SJSA1 (cell line): ENCODE measurements at places on chromosomes 6 and 20.
A peak's percentile ranks its signal among the peaks of the same experiment; 100 is the strongest.

DNA sequence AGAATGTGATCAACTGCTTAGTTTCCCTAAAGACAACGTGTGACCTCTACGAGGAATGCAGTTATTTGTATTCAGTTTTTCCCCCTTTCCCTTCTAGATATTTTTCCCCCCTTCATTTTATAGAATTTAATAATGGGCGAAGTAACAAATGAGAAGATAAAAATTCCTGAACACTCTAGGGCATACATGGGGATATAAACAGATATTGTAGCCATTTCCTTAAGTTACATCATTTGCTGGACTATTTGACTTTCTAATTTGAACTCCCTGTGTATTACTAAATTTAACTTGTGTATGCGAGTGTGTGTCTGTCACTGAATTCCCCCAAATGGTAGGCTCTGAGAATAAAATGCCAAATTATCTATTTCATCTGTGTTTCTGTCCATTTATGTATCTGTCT, 99.0 kb upstream of the ZFP64 start:
- DNase-seq: no peak

GRCh38 chr20:62710886-62711702, 2.5 kb downstream of the NTSR1 start:
- DNase-seq: no peak

- no peak for DNase-seq
Measured at GRCh38 chr6:41040101-41040939, 1.3 kb upstream of the UNC5CL start.

- no peak for DNase-seq
Measured at GRCh38 chr20:53301869-53302268, 291.8 kb downstream of the ZNF217 start.

- DNase-seq: peak; percentile 22
Measured at GRCh38 chr20:31859998-31860380, 10.3 kb downstream of the DUSP15 start.

GRCh38 chr6:164014346-164015087, 600.0 kb downstream of the QKI start:
- DNase-seq: no peak

- no peak for DNase-seq
Measured at GRCh38 chr6:44309092-44309491, 4.1 kb downstream of the AARS2 start.

- DNase-seq: no peak
Measured at GRCh38 chr6:143146186-143146851, 85.6 kb downstream of the AIG1 start.

GRCh38 chr20:32497589-32498224, 87.4 kb downstream of the NOL4L start:
- DNase-seq: no peak

GRCh38 chr20:9078826-9079731, 10.2 kb downstream of the PLCB4 start:
- no peak for DNase-seq

GRCh38 chr6:836276-836853, 143.4 kb upstream of the EXOC2 start:
- DNase-seq: peak; percentile 25

DNA sequence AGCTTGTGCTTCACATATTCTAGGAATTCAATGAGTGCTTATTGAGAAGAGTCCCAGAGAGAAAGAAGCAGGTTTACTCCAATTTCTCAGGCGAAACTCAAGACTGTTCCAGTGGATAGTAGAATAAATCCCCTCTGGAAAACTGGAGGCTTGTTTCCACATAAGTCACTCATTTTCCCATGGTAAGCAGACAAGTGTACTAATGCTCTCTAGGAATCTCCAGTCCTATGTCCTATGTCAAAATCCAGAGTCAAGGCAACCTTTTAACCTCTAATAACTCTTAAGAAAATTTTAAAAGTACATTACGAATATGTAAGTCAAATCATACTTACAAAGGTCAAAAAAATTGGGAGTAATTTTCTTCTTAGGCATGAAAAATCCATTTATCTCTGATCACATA, 35.2 kb downstream of the SMLR1 start:
- no peak for DNase-seq

DNA sequence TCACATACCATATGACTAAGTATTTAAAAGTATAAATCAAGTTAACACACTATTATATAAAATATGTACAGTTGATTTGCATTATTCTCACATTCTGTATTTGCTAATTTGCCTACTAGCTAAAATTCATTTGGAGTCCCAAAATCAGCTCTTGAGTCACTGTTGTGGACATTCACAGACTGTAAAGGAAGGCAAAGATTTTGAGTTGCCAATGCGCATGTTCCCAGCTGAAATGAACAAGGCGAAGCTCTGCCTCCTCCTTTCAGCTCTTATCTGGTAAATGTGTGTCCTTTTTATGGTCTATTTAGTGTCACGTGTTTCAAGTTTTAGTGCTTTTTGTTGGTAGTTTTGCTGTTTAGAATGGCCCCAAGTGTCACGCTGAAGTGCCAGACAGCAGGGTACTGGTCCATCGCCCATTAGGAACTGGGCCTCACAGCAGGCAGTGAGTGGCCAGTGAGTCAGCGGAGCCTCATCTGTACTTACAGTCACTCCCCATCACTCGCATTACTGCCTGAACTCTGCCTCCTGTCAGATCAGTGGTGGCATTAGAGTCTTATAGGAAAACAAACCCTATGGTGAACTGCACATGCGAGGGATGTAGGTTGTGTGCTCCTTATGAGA, 87.2 kb upstream of the ADTRP start:
- DNase-seq: no peak

- no peak for DNase-seq
Measured at GRCh38 chr6:137297887-137298286, 78.7 kb upstream of the IFNGR1 start.

- DNase-seq: peak; percentile 76
Measured at GRCh38 chr6:11094411-11094851, 797 bp downstream of the SMIM13 start.

DNA sequence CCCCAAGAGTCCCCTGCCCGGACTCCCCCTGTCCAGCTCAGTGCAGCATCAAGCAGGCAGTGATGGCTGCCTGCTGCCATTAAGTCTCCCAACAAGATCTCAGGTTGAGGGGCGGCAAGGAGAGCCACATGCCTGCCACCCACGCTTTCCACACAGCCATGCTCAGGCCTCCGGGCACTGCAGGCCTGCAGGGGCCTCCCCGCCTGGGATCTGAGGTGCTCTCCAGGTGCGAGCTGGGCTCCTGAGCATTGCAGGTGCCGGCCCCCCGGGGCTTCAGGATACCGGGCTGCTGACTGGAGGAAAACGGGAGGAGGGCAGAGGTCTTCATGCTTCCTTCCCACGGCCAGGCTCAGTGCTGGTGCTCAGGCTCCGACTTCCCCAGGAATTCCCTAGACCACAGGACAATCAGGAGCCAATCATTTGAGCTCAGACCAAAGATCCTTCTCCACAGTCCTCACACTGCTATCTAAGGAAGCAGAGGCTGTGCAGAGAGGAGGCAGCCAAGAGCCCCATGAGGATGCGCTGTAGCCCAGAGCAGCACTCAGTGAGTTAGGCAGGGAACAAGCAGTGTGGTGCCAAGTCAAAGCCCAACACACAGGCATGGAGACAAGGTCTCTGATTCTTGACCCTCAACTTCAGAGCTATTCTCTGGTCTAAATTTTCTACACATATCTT, 52.7 kb downstream of the PYGB start:
- no peak for DNase-seq

- DNase-seq: no peak
Measured at GRCh38 chr6:107545763-107546162, 55.8 kb downstream of the SOBP start.

- DNase-seq: no peak
Measured at GRCh38 chr20:25054995-25055629, 2.8 kb downstream of the ACSS1 start.

DNA sequence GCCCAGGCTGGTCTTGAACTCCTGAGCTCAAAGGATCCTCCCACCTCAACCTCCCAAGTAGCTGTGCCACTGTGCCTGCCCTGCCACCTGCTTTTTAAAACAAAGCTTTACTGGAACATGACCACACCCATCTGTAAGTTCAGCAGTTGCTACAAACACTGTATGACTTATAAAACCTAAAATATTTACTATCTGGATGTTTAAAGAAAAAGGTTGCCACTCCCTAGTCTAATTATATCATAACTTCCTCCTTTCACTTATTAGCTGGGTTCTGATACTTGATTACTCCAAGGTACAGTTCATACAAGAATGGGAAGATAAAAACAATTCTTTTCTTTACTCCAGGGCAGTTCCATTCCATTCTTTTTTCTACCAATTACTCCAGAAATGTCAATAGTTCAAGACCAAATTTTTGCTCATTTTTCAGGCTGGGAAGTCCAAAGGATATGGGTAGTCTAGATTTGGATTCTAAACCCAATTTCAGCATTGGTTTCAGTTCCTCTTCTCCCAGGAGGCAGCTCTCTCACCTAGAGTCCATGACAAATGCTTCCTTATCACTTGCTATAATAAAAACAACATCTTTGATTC, 63.1 kb downstream of the SEC63 start:
- DNase-seq: no peak

GRCh38 chr6:137903933-137904821, 37.1 kb downstream of the TNFAIP3 start:
- DNase-seq: no peak

GRCh38 chr6:56528412-56528841, 114.3 kb downstream of the DST start:
- no peak for DNase-seq

- DNase-seq: no peak
Measured at GRCh38 chr6:130041594-130041993, 23.2 kb downstream of the L3MBTL3 start.

GRCh38 chr6:164990901-164991300, 318.5 kb downstream of the C6orf118 start:
- DNase-seq: no peak

- no peak for DNase-seq
Measured at GRCh38 chr20:40866056-40866455, 162.6 kb upstream of the TOP1 start.

DNA sequence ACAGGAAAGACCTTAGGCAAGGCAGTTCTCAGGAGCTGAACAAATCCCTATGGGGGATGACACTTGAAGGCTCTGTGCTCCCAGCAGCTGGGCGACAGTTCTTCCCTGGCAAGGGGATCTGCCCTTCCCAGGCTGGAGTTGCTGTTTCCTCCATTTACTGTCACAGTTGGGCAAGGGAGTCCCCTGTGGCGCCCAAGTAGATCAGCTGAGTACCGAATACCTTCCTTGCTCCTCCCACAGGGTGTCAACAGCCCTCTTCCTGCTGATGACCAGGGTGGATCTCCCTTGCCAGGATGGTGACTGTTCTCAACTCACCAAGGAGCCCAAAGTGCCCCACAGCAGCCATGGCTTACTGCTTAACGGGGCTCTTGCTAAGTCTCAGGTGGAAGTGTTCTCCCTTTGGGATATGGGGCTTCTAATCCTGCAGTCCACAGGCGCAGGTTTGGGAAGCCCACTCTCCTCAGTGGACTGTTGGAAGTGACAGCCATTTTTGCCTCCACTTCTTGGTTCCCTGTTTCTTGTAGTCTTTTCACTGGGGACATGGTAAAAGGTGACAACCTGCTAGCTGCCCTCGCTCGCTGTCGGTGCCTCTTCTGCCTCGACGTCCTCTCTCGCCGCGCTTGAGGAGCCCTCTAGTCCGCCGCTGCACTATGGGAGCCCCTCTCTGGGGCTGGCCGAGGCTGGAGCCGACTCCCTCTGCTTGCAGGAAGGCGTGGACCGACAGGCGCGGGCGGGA, 5.7 kb upstream of the PSMG4 start:
- DNase-seq: no peak

DNA sequence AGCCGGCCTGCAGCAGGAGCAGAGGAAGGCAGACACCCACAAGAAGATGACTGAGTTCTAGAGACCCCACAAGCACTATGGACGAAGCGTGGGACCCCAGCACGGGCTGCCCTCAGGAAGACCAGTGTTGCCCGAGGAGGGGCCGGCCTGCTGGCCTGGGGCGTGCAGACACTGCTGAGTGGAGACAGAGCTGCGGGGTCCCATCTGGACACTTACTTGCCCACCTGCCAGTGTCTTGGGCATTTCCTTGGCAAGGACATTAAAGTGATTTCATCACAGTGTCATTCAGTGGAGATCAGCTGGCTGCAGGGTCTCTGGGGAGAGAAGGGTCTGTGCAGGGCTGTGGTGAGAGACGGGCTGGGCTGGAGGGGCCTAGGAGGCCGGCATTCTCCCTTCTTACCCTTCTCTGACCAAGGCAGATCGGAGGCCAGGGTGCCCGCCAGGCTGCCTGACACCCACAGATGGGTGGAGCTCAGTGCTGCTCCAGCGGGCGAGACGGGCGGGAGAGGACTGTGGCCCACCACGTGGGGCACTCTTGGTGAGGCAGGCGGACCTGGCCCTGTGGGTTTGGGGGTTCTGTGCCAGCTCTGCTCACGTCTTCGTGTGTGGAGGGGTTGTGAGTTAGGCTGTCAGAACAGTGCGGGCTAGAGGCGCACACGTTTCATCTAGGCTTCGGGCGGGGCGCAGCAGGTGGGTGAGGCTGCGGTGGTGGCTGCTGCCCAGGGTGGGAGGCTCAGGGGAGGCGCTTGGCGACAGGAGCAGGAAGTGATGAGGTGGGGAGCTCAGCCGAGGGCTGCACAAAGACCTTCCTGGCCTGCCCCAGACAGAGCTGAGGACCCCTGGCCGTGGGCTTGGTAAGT, at the start of gene LIME1:
TSS of gene LIME1 (plus strand) at position 806 of the 860 bp plus-strand sequence. CDS start 886 bp downstream, outside the sequence.
- DNase-seq: no peak

DNA sequence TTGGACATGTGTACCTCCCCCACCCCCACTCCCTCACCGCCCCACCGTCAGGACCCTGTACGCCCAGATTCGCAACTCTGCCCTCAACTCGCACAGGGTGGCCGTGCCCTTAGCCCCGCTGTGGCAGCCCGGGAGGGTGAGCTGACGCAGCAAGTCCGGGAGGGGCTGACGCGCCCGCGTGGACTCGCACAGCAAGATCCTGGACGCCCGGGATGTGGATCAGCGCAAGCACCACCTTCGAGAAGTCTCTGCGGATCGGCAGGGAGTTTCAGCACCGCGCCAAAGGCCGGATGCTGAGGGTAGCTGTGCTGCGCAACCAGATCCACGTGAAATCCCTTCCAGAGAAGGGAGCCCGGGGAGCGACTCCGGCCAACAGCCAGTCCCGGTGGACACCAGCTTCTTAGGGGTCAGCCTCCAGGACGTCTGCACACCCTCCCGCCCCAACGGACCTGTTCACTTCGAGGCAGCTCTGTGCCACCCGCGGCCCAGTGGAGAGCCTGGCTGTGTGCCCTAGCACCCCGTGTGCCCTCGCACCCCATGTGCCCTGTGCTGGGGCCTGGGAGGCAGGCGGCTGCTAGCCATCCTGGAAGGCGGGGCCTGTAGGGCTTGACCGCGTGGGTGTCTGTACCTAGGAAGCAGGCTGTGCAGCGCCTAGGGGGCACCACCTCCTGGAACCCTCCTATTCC, 6.7 kb upstream of the GJA10 start:
- DNase-seq: no peak

DNA sequence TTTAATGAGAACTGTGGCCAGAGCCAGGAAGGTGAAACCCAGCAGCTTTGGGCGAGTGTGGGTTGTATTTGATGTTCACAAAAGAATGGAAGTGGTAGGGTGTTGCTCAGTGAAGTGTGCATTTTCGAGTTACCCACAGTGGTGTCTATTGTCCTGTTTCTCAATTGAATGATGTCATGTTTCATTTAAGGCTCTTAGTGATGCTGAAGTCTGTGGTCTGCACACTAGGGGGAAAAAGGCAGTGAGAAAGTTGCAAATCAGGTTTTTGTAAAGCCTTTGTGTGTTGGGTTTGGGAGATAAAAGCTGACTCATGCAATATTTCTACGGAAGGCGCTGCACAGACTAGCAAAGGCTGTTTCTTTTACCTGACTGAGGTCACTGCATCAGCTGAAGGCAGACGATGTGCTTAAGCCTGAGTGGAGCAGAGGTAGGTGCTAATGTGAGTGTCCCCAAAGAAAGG, 121.1 kb downstream of the PLEKHG1 start:
- peak; percentile 23 for DNase-seq

- DNase-seq: no peak
Measured at GRCh38 chr6:46407246-46407645, 84.0 kb downstream of the RCAN2 start.

- peak; percentile 33 for DNase-seq
Measured at GRCh38 chr6:168121303-168121665, 42.3 kb upstream of the FRMD1 start.
